Endothelial cell (in vitro differentiated cells): ENCODE measurements at places on chromosomes 13 and 19.

DNA sequence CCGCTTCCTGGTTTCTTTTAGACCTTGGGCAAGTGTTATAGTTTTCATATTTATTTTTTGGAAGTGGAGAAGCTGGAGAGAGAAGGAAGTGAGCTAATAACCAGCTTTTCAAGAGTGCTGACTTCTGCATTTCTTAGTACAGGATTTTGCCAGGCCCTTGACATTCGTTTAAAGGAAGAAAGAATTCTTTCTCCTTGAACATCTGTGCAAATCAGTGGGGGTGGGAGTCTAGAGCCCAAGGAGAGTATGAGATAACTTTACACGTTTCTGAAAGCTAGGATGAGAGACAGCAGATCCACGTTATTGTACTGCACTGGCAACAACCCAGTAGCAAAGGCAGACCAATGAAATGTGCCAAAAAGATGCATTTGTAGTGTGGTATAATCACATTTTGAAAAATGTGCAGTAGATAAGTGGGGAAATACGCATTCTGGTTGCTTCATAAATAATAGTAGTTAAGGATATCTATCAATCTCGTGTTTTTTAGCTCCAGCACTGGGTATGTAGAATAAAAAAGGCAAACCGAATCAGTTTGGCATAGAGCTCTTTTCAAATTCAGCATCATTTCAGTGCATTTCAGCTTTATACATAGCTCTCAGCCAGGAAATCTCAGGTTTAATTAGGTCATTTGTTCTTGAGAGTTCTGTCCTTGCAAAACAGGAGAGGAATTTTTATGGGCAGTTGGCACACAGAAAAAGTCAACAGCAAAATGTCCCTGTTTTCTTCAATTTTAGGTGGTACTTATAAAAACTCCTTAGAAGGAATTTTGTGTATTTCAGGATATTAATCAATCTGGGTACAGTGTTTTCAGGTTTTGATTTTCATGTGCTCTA is 4.3 kb downstream of the RNF113B start:
- DNase-seq: no peak

GRCh38 chr19:51242881-51243630 is 7.8 kb upstream of the SIGLECL1 start:
- DNase-seq: no peak

GRCh38 chr13:45412274-45413049 is 5.7 kb downstream of the SLC25A30 start:
- DNase-seq: no peak

- peak; percentile 51 for DNase-seq
Observed at GRCh38 chr13:113002206-113002912, 33.3 kb downstream of the MCF2L start.

- DNase-seq: no peak
Observed at GRCh38 chr13:76499891-76500290, 386.3 kb downstream of the KCTD12 start.

DNA sequence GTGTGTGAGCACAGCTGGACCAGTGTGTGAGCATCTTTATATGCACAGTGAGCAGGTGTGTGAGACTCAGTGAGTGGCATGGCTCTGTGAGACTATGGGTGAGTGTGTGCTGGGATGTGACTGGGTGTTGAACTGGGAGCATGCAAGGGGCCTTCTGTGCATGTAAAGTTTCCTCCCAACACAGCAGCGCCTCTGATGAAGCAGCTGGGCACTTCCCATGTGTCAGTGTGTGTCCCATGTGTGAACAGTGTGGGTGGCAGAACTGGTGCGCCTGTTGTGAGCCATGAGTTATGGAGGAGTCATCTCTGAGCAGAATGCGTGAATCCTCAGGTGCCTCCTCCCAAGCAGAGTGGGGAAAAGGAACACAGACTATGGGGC is 24.1 kb downstream of the LGALS16 start:
- DNase-seq: no peak
